AG04450 (cell line): ENCODE measurements at places on chromosomes 6 and 20.

GRCh38 chr6:117143647-117144046 is 121.7 kb upstream of the VGLL2 start:
- no peak for DNase-seq

- no peak for DNase-seq
These were observed 7.7 kb upstream of the FOXF2 start for GRCh38 chr6:1381481-1382330.

GRCh38 chr6:148177589-148178233 is 164.9 kb upstream of the SASH1 start:
- peak; percentile 30 for DNase-seq

DNA sequence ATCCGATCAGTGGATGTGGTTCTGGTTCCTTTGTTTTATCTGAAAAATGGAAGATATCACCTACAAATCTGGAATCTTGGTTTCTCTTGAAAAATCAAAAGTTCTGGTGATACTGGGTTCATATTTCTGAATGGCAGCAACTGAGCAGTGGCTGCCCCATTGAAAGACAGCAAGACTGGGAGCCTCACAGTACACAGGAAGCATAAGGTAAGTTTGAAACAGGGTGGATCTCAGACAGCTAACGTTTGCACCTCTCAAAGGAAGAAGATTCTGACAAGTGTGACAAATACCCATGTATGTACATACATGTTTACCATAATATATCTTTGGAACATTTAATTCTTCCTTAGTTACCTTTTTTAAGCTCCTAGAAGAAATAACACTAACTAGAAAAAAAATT is at the start of gene SAMD3:
Gene SAMD3 (minus strand): TSS at position 177 of the 400 bp plus-strand sequence. CDS start 7,678 bp downstream, outside the sequence.
- no peak for DNase-seq

GRCh38 chr6:127381384-127381783 is 38.0 kb upstream of the ECHDC1 start:
- no peak for DNase-seq

DNA sequence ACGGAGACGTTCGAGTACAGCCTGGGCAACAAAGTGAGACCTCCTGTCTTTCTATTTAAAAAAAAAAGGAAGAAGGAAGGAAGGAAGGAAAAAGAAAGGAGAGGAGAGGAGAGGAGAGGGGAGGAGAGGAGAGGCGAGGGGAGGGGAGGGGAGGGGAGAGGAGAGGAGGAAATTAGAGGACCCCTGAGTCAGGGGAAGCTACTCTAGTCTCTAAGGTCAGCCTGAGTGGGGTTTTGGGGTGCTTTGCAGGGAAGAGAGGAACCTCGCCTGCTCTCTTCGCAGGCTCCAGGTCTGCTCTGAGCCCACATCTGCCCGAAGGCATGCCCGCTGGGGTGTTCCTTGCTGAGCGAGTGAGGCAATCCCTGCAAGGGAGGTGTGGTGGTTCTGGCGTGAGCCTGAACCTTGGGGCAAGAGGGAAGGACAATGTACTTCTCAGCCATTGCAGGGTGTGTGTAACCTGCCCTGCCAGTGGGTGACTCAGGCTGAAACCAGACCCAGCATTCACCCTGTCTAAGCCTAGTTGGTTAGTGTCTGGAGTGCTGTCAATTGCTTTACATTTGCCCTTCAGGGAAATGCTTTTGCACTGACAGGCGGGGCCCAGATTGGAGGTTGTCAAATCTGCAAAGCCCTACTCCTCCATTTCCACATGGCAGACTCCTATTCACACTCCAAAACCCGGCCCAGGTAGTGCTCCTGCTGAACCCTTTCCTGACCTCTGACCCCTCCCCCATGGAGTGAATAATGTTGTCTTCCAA is 15.3 kb upstream of the MMP9 start:
- no peak for DNase-seq

DNA sequence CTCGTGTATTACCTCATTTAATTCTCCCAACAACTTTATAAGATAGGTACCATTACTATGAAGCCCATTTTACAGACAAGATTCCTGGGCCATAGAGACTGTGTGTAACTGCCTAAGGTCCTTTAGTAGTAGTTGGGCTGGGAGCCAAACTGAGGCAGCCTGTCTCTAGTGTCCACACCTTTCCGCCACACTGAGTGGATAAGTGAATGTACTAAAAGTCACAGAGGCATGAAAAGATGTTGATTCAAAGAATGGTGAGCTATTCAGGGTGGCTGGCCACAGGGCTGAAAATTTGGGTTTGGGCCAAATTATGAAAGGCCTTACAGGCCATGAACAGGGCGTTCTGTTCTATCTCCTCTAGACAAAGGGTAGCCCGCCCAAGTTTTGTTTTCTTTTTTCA is 11.0 kb downstream of the CD24 start:
- no peak for DNase-seq

DNA sequence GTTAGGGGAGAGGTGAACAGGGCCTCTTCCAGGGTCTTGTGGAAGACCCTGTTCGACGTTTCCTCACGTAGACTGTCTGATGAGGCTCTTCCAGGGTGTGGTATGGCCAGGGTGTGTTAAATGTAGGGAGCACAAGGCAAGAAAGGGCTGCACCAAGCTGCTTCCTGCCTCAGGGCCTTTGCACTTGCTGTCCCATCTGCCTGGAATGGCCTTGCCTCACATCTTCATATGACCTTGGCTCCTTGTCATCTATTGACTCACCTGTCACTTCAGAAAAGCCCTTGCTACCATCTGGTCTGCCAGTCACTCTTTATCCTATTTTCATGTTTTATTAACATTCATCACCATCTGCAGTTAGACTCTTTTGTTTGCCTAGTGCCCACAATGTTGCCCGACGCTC is 31.0 kb downstream of the E2F3 start:
- DNase-seq, result no peak

DNA sequence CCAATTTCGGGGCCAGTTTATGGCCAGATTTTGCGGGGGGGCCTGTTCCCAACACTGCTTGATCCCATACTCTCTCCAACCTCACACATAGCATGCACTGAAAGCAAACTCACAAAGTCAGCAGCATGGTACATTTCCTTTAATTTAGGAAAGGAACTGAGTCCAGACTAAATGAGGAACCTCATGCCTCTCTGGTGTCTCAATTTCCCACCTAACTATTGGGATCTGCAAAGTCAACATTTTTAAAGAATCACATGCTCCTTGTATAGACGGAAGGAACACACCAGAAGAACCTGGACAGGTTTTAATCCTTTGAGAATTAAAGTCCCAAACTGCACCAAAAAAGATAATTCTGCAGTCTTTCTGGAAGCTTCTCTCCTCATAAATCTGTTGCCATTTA is 33.3 kb downstream of the FAM50B start:
- DNase-seq, result no peak

- peak; percentile 8 for DNase-seq
These were observed 122.1 kb downstream of the CD164 start for GRCh38 chr6:109260126-109260525.

- DNase-seq, result no peak
These were observed 69.3 kb downstream of the MDN1 start for GRCh38 chr6:89750338-89750737.

GRCh38 chr6:133697666-133698065 is 191.2 kb upstream of the TCF21 start:
- DNase-seq, result no peak

GRCh38 chr6:45658400-45658799 is 280.7 kb upstream of the SUPT3H start:
- no peak for DNase-seq
